H4 (cell line): ENCODE measurements at places on chromosomes 2 and 18.

GRCh38 chr2:157245846-157246764 is 11.4 kb upstream of the GALNT5 start:
- DNase-seq, result peak; percentile 12

- no peak for DNase-seq
Measured at GRCh38 chr18:10322435-10322834, 132.0 kb upstream of the APCDD1 start.

DNA sequence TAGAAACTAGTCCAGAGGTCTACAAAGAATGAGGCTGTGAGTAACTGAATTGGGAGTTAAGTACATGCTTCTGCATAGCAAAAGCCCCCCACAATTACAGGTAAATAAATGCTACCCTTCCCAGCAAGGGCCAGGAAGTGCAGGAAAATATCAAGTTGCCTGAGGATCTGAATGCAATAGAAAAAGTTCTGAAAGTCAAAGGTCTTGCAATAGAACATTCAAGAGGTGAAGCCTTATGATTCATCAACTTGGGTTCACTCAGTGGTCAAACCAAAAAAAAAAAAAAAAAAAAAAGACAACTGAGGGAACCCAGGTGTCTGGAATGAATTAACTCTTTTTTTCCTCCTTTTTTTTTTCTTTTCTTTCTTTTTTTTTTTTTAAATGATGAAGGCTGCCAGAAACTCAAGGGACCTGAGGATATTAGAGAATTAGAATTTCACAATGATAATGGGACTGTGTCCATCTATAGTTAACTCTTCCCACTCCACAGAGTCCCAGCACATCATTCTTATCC is 42.9 kb upstream of the RFX8 start:
- peak; percentile 31 for DNase-seq

- DNase-seq, result peak; percentile 70
Measured at GRCh38 chr2:96241900-96242611, 23.7 kb downstream of the TMEM127 start.

DNA sequence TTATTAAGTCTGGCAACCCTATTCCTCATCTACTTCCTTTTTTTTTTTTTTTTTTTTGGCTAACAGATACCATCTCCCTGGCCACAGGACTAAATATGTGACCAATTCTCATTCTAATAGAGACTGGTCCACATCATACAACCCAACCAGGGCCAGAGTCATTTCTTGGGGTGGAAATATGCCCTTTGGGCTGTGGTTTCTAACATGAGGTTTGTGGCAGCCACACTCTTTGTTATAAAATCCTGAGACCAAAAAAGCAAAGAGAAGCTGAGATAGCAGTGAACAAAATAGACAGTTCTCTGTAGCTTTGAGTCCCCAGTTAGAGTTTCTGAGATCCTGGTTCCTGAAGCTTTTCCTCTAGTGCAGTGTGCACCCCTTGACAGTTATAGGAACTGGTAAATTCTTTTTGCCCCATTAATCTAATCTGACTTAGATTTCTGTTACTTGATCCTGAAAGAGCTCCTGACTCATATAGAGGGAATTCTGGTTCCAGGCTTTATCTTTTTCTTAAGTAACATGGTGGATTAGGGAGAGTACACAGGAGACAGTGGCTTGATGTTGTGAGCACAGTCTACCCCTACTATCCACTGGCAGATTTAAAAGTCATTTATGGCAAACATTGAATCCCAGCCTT is 86.8 kb downstream of the MAIP1 start:
- DNase-seq, result no peak
